ENCODE measurements at places on chromosomes 2 and 18. TPM values are rescaled to one million over a fixed set of nuclear protein-coding genes. Genes with fewer than 3 reads are reported as not detected.

CHCHD5 gene
- 24.9 TPM for total RNA-seq

ZNF385B gene
- total RNA-seq: 6.7 TPM

ACKR3 gene
- total RNA-seq: 36.6 TPM

SKOR2 gene
- total RNA-seq: not detected

VIT gene
- total RNA-seq: 2.6 TPM

ATIC gene
- 36.8 TPM for total RNA-seq

CLEC4F gene
- 0.13 TPM for total RNA-seq

GCG gene
- not detected for total RNA-seq

UGT1A3 gene
- total RNA-seq: not detected

CD207 gene
- 0.16 TPM for total RNA-seq

MEP1B gene
- 0.13 TPM for total RNA-seq

TFPI gene
- total RNA-seq: 22.3 TPM

GPR35 gene
- 1.5 TPM for total RNA-seq

HRH4 gene
- total RNA-seq: 0.08 TPM

COPS9 gene
- 149 TPM for total RNA-seq

REG3A gene
- total RNA-seq: not detected

SAG gene
- not detected for total RNA-seq

CNTNAP5 gene
- not detected for total RNA-seq

SP5 gene
- total RNA-seq: 0.92 TPM

GRCh38 chr2:131030478-131030971 lies 62.7 kb downstream of the FAM168B start:
- DNase-seq: no peak

DNA sequence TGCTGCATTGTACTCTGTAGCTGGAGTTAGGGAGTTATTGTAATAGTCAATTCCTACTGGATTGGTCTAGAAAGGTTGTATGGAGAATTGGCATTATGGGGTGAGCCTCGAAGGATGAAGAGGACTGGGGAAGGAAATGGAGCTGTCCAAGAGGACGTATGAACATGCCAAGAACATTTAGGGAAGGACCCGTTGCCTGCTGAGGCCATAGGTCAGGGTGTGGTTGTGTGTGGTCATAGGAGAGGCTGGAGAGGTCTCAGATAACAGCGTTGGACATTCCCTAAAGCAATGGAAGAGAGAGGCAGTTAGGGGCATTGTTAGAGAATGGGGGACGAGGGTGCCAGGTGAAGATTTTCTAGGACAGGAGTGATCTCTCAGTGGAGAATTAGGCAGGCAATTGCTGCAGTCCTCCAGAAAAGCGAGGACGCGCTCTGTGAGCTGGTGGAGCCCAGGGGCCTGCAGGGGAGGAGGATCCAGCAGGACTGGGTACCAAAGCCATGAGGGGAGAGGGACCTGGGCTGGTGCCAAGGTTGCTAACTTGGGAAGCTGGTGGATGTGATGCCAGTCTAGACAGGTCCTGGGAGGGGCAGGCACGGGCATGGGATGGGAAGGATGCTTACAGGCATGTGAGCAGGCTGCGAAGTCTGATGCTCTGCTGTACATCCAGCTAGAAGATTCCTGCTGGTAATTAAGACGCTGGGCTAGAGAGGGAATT lies 9.4 kb upstream of the PSD4 start:
- DNase-seq: no peak

- DNase-seq: no peak
Measured at GRCh38 chr2:105959357-105959756, 214.6 kb downstream of the NCK2 start.

DNA sequence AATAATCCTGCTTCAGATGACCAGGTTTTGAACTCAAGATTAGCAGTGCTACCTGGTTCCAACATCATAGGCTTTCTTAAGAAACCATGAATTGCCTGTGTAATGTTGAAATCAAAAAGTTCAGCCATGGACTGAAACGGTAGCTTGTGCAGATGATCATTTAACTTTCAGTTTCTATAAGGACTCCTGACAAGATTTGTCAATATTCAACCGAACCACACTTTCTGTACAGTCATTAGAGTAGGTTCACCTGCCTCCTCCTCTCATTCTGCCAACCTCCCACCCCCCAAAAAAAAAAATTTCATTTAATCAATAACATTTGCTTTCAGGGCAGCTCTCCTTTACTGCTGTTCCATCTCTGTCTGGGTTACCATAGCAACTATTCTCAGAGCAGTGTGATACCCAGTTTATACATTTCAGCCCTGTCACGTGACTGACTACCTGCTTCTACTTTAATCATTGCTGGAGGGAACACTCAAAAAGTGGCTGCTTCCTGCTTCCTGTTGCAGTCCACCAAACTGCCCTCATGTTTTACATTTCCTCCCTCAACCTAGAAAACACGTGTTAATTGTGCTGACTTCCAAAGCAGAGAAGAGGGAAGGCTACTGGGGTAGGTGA lies 275.5 kb downstream of the SS18 start:
- DNase-seq: no peak

GRCh38 chr2:190407246-190407661 lies 901 bp upstream of the MFSD6 start:
- DNase-seq: no peak

DNA sequence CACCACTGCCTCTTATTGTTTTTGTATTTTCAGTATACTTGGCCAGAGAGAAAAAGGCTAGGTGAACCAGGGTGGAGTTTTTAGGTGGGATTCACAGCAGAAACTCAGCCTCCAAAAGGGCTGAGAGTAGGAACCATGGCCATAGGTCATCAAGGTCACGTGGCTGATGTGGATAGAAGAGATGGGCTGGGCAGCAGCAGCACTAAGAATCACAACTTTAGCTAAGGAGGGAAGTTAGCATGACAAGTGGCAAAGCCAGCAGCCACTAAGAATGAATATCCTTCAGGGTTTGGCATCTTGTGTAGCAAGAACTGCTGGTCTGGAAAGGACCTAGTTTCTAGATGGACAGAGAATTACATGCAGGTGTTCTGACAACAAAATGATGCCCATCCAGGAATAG lies 43.2 kb upstream of the SKA1 start:
- DNase-seq: no peak

GRCh38 chr18:9743200-9744016 lies 35.3 kb downstream of the RAB31 start:
- no peak for DNase-seq

DNA sequence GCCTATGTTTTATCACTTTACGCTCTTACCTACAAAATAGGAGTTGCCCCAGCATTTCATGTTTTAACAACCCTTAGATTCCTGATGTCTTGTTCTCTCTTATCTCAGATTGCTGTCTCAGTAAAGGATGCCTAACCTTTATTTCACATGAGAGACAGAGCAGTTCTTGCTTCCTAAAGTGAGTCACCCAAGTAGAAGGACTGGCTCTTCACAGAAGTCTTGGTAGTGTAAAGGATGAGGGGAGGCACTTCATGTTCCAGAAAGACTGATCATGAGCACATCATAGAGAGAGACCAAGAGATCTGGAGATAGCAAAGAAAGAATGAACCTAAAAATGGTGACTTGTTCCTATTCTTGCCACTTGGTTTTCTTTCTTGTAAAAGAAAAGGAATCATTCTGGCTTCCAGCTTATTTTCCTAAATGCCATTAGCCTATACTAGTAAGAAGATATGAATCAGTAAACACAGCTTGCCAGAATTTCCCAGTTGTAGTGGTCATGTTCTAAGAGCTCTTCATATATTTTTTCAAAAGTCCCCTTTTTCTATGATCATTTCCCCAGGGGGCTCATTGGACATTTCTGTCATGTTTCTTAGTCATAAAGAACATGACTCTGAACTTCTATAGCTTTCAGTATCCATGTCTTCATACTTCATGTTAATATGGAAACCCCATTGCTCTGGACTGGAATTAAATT lies 54.9 kb downstream of the MAPRE2 start:
- no peak for DNase-seq

GRCh38 chr2:175251425-175252041 lies 70.0 kb upstream of the ATP5MC3 start:
- no peak for DNase-seq

DNA sequence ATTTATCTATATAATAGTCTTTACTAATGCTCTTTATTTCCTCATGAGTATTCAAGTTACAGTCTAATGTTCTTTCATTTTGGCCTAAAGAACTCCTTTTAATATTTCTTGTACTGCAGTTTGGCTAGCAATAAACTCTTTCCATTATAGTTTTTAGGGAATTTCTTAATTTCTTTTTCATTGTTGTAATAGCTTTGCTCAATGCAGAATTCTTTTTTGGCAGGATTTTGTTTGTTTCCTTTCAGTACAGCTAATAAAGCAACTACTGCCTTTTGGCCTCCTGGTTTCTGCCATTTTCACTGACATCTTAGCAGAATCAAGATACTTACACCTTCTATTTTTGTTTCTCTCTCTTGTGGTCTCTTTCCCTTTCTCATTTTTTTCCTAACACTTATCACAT lies 390.4 kb upstream of the RGPD4 start:
- no peak for DNase-seq

DNA sequence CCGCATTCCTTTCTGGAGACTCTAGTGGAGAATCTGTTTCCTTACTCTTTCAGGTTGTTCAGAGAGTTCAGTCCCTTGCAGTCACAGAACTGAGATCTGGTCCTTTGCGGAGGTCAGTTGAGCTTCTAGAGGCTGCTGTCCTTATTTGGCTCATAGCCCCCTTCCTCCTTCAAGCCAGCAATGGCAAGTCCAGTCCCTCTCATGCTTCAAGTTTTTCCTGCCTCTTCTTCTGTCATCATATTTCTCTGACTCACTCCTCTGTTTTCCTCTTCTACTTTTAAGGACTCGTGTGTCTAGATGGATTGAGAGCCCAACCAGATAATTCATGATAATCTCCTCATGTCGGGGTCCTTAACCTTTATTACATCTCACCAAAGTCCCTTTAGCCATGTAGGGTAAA lies 173.5 kb upstream of the FOSL2 start:
- no peak for DNase-seq

DNA sequence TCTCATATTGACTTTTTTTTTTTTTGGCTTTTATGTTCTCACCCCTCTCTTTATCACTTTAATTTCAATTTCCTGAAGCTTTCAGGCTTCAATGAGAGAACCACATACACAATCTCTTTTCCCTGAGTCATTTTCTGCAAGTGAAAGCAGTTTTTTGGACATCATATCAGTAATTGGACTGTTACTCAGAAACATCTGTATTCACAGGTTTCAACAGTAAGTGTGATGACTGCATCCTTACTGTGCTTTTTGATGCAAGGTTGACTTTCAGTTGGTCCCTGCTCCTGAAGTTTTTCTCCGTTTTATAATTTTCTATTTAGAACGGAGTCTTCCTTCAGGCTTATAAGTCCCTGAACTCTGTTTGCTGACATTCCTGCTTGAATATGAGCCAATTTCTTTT lies 70.5 kb upstream of the CCBE1 start:
- no peak for DNase-seq

DNA sequence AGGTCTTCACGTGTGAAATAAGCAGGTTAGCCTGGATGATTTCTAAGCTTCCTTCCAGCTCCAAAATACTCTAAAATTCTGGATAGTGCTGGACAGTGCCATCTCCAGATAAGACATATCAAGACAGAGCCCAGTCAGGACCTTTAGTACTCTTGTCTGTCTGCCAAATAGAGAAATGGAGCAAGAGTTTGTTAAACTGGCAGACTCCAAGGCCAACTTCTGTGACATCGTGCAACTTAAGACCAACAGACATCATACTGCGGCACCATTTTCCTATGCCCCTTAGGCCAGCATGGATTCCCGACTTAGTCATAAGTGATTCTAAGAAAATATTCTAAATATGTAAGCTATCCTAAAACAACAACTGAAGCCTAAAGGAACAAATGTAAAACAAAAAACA lies 118.6 kb downstream of the RBMS1 start:
- DNase-seq: no peak

GRCh38 chr18:2908946-2909335 lies 62.1 kb downstream of the EMILIN2 start:
- DNase-seq: peak; percentile 75

GRCh38 chr2:12705230-12705629 lies 11.5 kb upstream of the TRIB2 start:
- no peak for DNase-seq

DNA sequence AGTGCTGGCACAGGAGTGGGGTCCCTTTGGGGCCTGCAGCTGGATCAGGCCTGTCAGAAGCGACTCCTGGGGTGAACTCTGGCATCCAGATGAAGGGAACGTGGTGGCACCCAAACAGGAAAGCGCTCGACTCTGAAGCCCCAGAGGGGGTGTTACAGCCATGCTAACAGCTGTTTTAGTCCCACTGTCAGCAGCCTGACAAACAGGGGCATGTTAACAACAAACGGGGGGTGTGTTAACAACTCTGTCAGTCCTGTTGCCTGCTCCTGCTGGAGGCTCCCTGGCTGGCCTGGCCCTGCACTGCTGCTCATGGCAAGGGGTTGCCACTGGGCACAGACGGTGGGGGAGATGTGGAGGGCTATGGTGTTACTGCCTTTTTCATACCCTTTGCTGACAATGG lies 2.6 kb upstream of the RNU2-63P start:
- DNase-seq: no peak

DNA sequence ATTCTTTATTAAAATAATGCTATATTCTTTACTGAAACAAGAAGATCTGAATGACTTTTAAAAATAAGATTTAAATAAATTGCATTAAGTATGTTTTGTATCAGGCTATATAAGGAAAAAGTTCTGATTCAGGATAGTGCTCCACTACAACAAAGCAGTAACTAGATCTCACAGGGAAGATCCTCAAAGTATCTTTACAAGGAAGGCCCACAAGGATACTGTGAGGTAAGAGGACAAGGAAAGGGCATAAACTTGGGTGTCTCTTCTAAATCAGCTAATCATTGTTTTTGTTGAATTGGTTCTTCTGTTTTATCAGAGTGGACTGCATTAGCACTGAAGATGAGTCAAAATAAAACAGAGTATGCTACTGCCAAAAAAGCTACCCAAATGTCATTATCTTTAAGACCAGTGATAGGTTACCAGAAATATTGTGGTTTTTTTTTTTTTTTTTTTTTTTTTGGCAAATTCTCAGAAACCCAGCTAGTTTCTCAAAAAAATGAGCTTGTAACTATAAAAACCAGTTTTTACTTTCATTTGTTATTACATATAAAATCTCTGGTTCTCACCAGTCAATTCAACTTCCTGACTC lies 160.9 kb downstream of the BAZ2B start:
- DNase-seq: no peak

- no peak for DNase-seq
Measured at GRCh38 chr2:23587341-23587880, 202.4 kb downstream of the KLHL29 start.

GRCh38 chr2:198639580-198639979 lies 818.2 kb downstream of the SATB2 start:
- DNase-seq: no peak

DNA sequence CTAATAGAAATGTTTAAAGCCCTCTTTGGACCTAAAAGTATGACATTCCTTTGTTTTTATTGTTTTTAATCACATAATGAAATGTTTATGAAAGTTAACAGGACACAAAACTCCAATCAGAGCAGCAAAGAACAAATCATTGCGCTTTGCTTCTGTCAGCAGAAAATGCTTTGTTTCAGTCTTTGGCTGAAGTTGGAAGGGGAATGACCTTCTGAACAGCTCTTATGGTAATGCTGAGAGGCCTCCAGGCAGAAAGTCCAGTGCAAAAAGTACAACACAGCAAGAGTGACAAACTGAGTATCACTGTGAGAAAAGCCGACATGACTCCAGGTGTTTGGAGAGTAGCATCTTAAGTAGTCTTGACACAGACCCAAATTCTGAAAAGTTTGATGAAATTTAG lies 147.7 kb upstream of the SP5 start:
- DNase-seq: no peak

GRCh38 chr2:215535741-215536140 lies 99.9 kb upstream of the FN1 start:
- no peak for DNase-seq
